ENCODE measurements at places on chromosomes 6 and 20. TPM values are rescaled to one million over a fixed set of nuclear protein-coding genes. Genes with fewer than 3 reads are reported as not detected.

Gene FRMD1
- total RNA-seq = 0.45 TPM

Gene TOX2
- total RNA-seq = 0.47 TPM

Gene SLC22A2
- total RNA-seq = not detected

Gene SAMD3
- 0.32 TPM for total RNA-seq

Gene EFCAB8
- not detected for total RNA-seq

Gene LGSN
- not detected for total RNA-seq

Gene ORC3
- total RNA-seq = 18.7 TPM

GRCh38 chr6:139676718-139677117 is 302.3 kb upstream of the CITED2 start:
- DNase-seq = no peak

- no peak for DNase-seq
Measured at GRCh38 chr6:31829633-31830283, 2.2 kb downstream of the HSPA1B start.

DNA sequence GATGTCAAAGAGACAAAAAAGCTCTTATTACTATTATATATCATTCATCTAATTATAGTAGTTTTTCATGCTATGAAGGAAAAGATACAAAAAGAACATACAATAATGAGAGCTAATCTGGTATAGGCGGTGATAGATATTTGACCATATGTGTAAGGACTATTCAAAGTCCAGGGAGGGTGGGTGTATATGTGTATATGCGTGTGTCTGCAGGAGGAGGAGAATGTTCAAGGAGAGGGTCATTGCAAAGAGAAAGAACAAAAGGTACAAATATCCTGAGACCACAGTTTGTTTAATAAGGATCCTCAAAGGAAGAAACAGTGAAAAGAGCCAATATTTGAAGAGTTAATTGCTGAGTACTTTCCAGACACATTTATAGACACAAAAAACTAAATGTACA is 1288.6 kb upstream of the CITED2 start:
- DNase-seq = no peak

GRCh38 chr6:13664703-13665352 is 46.8 kb downstream of the RANBP9 start:
- DNase-seq = no peak

DNA sequence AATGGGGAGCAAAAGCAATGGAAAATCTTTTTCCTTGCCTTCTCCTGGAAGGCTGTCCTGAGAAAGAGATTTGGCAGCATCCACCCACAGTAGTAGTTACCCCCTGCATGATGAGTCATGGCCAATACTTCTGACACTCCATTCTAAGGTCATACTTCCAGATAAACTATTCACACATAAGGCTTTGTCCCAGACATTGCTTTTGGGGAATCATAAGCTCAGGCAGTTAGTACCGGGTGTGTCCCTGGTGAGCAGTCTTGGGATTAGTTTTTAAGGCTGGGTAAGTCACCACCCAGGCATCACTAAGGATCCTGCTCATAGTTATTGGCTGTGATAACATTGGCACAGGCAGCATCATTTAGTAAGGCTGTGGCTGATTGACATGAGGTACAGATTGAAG is 160.6 kb upstream of the GGTLC1 start:
- no peak for DNase-seq

GRCh38 chr6:52454556-52454955 is 34.4 kb downstream of the EFHC1 start:
- no peak for DNase-seq

DNA sequence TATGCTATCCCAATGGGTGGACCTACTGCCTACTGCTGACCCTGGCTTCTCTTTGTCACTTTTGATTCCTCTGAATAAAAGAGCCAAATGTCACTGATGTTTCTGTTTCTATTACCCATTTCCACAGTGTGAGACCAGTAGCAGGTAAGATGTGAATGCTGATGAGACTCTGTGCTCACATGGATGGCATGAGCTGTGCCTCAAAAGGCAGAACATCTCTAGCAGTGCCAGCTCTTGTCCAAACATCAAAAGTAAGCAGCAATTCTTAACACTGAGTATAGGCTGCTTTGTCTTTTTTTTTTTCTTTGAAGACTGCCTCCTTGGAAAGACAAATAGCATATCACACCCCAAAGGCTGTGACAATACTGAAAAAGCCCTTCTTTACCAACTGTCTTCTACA is 459.2 kb upstream of the RUNX2 start:
- DNase-seq = no peak

- peak; percentile 54 for DNase-seq
Measured at GRCh38 chr6:1610497-1611321, 994 bp downstream of the FOXC1 start.

GRCh38 chr20:56903421-56903820 is 274.3 kb downstream of the TFAP2C start:
- no peak for DNase-seq

DNA sequence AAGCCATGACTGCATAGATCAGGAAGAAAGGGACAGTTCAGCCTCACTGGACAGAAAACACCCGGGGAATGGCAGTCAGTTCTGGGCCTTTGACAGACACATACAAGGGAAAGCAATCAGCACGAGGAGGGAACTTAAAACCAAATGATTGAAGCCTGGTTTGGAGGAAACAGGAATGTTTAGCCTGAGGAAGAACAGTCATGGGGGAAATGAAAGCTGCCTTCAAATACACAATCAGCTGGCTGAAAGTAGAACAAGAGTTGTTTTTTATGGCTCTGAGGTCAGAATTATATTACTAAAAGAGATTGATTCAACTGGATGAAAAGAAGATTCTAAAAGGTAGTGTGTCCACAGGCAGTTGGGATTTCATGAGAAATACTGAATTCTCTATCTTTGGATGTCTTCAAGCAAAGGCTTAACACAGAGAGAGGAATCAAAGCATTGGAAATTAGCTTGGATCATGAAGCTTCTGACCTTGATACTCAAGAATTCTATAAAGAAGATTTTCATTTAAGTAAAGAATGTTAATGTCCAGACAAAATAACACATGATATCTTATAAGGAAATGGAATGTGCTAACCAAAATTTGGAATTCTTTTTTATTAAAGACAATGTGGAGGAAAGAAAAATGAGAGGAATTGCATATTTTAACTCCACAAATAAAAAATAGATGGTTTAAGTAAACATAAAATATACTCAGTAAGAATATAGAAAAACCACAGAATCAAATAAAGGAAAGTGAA is 216.6 kb downstream of the IBTK start:
- no peak for DNase-seq

GRCh38 chr20:52105442-52106422 is 85.8 kb downstream of the ZFP64 start:
- no peak for DNase-seq

DNA sequence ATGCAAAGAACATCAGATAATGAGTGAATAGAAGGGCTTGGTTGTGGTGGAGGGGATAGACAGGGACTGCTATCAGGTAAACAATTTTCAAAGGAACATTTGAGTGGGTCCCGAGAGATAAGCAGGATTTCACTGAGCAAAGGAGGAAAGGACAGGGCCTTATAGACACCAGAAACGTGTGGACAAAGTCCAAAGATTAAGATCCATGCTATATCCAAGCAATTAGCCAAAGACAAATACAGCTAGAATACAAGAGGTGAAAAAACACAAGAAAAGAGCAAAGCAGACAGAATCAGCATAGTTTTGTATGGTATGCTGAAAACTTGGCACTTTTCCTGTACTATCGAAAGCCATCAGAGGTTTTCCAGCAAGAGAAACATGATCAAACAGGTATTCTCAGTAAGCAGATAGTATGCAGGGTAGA is 59.8 kb downstream of the CDK19 start:
- no peak for DNase-seq

- DNase-seq = no peak
Measured at GRCh38 chr6:81843302-81843701, 90.8 kb upstream of the TENT5A start.

DNA sequence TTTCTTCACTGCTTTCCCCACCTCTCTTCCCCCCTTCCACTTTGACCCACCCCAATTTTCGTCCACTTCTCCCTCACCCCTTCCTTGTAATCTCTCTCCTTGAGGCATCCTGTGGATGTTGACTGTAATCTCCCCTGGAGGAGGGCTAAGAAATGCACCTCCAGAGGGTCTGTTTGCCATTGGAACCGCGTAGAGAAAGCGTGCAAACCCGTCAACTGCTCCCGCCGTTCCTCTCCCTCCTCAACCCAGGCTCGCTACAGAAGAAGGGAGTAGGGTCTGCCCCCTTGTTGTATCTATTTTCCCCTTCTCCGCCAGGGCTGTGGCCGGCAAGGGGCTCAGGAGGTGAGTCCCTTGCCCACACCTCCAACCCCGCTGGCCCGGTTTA is 502 bp upstream of the HTR1E start:
- DNase-seq = no peak

DNA sequence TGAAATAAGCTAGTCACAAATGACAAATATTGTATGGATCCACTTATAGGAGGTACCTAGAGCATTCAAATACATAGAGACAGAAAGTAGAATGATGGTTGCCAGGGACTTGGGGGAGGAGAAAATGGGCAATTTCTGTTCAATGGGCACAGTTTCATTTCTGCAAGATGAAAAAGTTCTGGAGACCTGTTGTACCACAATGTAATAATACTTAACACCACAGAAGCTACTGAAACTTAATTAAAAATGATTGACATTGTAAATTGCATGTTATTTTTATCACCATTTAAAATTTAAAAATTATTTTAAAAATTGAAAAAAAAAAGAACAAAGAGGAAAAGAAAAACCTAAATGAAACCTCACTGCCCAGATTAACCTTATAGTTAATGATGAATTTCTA is 67.4 kb downstream of the NHLRC1 start:
- no peak for DNase-seq

DNA sequence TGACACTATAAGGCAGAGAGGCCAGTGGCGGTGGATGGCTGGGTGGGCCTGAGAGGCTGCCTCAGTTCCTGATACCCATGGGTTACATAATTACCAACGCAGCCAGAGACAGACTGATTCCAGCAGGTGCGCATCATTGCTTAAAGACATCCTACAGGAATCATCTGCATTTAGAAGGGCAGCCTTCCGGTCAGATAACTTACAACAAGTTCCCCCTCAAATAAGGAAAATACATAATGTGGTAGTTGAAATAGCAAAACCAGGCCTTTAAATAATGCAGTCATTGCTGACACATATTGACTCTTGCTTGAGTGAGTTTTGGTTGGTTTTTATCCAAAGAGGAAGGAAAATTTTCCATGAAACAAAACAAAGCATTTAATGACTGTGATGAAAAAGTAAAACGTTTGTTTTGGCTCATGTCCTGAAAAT is 81.9 kb downstream of the SIM1 start:
- no peak for DNase-seq

DNA sequence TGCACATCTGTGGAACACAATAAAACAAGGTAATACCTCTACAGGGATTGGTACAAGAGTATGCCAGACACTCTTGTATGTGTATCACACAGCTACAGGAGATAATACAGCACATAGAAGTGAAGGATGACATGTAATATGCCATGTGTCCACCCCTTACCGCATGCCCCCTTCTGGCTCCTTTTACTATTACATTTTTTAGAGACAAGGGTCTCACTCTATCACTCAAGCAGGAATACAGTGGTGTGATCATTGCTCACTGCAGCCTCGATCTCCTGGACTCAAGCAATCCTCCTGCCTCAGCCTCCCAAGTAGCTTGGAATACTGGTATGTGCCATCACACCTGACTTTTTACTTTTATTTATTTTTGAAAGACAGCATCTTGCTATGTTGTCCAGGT is 4.2 kb upstream of the NCR3 start:
- DNase-seq = no peak

Measured in left ventricle myocardium superior (tissue), 1 donor.